ENCODE measurements at places on chromosomes 12 and 14.

DNA sequence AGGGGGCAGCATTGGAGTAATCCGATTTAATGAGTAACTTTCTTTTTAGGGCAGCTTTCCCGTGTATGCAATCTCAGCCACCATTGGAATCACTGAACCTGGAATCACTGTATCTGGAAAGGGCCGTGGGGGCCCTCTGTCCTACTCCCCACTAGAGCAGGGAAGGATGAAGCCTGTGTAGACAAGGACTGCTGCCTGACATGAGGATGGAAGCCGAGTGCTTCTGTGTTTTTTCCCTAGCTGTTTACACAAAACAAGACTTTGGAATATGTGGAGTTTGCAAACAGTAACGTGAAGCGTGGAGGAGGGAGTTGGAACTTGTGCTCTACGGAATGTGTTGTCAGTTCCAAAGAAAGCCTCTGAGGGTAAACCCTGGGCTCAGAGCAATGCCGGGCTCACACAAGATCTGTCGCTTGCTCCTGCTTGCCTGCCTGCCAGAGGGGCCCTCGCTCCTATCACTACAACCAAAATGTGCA lies 32.4 kb upstream of the HDAC7 start:
- DNase-seq: no peak

DNA sequence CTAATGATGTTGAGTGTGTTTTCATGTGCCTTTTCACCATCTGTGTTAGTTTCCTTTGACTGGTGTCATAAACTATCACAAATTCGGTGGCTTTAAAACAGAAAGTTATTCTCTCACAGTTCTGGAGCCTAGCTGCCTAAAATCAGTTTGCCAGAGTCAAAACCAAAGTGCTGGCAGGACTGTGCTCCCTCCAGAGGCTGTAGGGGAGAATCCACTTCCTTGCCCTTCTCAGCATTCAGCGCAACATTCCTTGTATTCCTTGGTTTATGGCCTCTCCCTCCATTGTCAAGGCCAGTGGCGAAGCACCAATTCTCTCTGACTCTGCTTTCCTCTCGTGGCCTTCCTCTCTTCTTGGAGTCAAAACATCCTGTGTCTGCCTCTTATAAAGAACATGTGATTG lies 174.2 kb upstream of the PDE3A start:
- no peak for DNase-seq

- peak; percentile 27 for DNase-seq
These were observed 1.4 kb downstream of the BMP4 start for GRCh38 chr14:53955229-53955556.

DNA sequence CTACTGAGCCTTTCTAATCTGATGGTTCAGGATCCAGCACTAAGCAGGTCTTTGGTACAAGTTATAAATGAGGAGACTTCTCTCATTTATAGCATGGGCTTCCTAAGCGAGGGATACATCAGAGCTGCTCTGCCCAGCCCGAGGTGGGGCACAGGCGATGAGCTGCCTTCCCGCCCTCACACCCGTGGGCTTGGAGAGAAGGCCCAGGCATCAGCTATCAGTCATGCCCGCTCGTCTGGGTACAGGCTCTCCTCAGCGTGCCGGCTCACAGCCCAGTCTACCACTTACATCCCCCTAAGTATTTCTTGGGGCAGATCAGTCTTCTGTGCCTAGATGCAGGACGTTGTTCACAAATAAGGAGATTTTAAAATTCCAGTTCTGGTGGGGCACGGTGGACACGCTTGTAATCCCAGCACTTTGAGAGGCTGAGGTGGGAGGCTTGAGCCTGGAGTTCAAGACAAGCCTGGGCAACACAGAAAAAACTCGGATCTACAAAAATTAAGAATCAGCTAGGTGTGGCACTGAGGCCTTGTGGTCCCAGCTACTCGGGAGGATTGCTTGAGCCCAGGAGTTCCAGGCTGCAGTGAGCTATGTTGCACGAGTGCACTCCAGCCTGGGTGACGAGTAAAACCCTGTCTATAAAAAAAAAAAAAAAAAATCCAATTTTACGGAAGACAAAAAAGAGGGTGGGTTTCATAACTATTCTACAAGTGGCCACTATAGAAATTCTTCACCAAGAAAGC lies 57.0 kb downstream of the CCDC88C start:
- DNase-seq: no peak

DNA sequence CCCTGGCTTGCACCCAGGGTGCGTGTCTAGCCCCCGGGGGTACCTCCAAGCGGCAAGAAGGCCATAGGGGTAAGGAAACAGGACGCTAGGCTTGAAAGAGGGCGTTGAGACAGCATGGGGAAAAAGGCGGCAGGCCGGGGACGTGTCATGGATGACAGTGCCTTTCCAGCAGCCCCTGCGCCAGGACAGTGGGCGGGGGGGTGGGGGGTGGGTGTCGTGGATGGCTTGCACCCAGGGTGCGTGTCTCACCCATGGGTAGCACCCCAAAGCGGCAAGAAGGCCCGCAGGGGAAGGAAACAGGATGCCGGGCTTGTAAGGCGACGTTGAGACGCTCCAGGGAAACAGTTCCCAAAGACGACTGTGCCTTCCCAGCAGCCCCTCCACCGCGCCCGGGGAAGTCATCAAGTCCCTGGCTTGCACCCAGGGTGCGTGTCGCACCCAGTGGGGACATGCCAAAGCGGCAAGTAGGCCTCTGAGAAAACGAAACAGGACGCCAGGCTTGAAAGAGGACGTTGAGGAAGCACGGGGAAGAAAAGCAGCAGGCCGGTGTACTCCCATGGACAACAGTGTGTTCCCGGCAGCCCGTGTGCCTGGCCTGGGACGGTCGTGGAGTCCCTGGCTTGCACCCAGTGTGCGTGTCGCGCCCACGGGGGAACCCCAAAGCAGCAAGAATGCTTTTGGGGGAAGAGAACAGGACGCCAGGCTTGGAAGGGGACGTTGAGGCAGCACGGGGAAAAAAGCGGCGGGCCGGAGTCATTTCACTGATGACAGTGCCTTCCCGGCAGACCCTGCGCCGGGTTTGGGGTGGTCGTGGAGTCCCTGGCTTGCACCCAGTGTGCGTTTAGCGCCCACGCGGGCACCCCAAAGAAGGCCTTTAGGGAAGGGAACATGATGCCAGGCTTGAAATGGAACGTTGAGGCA lies 163.5 kb upstream of the ALG10B start:
- DNase-seq: no peak

GRCh38 chr14:99067141-99067920 lies 204.7 kb downstream of the BCL11B start:
- no peak for DNase-seq

- peak; percentile 94 for DNase-seq
These were observed at the start of gene FBXL14 for GRCh38 chr12:1594261-1595025. TSS of gene FBXL14 (minus strand) at chr12:1594581. CDS start at chr12:1594066, 515 bp downstream.

All from heart left ventricle (tissue), 16 donors.